ENCODE measurements at places on chromosomes 4 and X.

DNA sequence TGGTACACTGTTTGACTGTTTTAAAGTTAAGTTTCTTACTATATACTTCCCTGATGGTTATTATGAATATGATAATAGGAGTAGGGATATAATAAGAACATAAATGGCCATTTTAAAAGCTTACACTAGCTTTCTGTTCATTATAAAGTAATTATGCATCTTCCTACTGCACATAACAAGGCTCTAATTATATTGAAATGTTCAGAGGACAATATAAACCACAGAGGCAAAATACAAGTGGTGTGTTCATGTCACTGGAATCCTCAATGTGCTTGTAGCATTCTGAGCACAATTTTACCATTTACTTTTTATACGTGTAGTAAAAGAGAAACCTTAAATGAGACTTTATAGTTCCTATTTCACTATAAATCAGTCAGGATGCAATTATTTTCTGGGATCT, 268.3 kb downstream of the TMA16 start:
- DNase-seq = no peak

GRCh38 chr4:77189412-77189811, 32.4 kb downstream of the CCNG2 start:
- DNase-seq = no peak

DNA sequence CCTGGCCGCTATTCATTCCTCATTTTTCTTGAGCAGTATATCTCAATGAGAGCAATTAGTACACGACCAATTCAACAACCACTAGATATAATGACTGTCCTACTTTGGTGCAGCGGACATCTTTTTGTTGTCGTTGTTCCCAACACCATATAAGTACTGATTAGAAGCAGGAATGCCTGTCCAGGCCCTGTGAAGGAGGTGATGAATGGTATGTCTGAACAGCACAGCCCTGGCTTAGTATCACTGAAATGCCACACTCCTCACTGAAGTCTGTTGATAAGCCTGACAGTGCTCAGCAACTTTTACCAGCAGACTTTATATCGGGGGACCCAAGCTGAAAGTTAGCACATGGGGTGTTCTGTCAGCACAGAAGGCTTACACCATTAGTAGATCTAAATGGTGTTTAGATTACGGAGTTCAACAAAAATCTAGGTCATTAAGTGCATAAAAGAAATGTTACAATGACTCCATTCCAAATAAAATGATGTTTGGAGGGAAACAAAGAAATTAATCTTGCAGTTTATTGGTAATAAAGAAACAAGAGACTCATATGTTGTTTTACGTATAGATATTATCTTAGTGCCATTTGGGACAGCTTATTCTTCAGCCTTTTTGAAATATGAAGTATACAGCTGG, 228.3 kb upstream of the TTC29 start:
- no peak for DNase-seq

DNA sequence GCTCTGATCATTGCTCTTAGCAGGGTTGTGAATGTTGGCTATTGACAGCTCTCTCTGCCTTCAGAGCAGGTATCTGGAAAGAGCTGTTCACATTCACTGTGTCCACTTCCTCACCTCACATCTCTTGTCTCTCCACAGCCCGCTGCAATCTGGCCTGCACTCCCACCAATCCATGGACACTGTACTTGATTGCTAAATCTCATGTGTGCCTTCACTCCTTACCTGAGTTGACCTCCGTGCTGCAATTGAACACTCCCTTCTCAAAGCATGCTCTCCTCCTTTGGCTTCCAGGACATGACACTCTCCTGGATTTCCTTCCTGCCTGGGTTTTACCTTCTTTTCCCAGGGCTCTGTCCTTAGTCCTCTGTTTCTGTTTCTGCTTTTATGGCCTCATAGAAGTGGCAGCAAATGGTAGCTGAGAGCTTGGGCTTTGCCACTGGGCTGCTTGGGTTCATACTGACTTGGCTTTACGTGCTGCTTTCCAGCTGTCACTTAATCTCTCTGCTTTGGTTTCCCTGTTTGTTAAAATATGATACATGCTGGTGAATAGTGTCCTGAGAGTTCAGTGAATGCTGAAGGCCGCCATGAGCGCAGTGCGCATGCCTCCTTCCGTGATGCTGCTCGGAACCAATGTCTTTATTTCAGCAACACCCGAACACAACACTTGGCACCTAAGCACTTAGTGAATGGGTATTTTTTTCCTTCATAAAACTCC, 29.5 kb downstream of the DCUN1D4 start:
- no peak for DNase-seq

- no peak for DNase-seq
Observed at GRCh38 chr4:85956293-85956945, 403.4 kb downstream of the MAPK10 start.

GRCh38 chr4:8152865-8153257, 5.8 kb downstream of the ABLIM2 start:
- no peak for DNase-seq

GRCh38 chr4:179124957-179125356, 1682.7 kb upstream of the AGA start:
- no peak for DNase-seq

Data from SHP77 (cell line).